ENCODE measurements at places on chromosomes 5 and 9.

GRCh38 chr9:89710697-89711096 lies 105.9 kb downstream of the GADD45G start:
- no peak for DNase-seq

- no peak for DNase-seq
Measured at GRCh38 chr9:101601904-101602765, 7.4 kb upstream of the PPP3R2 start.

GRCh38 chr5:131644822-131645221 lies 9.8 kb upstream of the RAPGEF6 start:
- DNase-seq = no peak

DNA sequence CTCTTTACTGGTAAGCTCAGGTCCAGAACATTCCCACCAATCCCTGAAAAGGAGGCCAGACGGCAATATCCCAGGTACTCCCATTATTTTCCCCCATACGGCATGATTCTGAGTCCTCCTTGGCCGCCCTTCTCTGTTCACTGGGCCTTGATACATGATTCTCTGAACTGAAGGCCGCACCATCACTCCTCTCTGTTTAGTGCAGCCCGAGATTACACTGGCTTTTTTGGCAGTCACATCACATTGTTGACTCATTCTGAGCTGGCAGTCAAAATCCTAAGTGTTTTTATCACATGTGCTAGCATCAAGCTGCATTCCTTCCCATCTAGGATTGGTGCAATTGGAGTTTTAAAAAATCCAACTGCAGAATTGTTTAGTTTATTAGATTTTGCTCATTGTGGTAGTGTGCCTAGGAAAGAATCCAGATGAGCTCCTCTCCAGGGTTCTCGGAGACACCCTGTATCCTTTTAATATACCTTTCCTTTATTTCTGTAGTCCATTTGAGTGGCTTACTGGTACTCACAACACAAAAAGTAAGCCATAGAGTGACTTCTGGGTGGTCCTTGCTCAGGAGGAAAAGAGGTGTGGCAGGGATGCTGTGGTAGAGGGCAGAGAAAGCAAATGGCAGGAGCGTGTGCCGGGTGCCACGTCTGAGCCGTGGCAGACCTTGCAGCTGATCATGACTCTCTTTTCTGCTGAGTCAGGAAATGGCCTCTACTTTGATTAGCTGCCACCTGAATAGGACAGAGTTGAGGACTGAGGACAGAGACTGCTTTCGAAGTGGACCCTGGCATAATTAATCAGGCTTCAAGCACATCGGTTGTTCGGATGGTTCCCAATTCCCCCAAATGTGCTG lies 121.1 kb upstream of the IL12B start:
- no peak for DNase-seq

DNA sequence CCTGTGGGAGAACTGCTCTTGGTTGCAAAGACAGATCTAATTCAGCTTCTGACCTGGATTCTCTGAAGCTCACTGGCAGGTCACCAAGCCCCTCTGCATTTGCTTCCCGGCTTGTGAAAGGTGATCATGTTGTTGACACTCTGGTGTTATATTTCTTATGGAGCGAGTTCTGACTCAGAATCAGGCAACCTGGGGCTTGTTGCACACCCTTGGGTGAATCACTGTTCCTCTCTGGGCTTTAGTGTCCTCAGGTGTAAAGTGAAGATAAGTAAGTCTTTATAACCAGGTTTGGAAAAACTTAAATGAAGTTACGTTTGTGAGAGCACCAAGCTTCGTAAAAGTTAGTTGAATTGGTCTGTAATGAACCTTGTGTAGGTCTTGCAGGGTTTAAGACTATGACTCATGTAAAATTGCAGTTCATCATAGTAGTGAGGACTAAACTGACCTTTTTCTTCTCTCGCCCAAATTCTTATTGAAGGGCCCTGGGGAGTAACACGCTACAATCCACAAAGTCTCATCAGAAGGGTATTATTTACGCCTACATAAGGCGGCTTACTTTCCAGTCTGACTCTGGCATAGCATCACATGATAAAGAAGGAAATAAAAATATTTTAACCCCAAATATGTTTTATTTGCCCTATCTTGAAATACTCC lies 218.6 kb downstream of the TMEM38B start:
- no peak for DNase-seq

DNA sequence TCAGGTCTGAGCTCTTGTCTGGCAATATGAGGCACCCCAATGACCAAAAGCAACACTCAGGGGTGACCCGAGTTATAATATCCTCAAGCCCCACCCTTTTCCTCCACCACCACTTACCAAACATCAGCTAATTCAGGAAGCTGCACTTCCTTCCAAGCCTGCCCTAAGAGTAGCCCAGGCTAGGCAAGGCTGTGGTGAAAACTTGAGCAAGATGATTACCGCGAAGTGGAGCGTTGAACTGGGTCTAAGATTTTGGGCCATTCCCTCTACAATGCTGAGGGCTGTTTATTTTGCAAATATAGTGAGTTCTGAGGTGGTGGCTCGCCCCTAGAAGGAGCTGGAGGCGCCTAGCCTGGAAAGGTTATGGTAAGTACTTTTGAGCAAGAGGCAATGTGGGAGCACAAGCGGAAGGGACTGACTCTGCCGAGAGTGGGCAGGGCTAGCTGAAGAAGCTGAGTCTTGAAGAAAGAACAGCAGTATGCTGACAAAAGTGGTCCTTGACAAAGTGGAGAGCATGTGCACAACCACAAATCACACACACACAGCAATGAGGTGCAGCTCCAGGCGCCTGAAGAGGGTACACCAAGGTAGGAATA lies at the start of gene HK3:
TSS of gene HK3 (minus strand) at position 51 of the 596 bp plus-strand sequence. CDS start 3,187 bp downstream, outside the sequence.
- DNase-seq = no peak

DNA sequence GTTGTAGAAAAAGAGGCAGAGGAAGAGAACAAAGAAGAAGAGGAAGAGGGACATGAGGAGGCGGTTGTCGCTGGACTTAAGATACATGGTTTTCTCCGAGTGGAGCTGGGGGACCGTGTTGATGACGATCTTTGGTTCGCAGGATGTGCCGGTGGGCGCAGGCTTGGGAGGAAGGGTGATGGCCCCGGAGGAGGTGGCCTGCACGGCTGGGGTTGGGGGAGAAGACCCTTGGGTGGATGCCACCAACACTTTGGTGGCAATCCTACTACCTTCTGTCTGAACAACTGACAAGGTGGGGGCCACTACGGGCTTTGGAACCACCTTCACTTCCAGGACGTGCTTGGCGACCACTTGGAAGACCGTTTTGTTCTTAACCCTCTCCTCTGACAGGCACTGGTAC lies 60.7 kb downstream of the SECISBP2 start:
- no peak for DNase-seq

GRCh38 chr5:50595199-50595598 lies 71.2 kb upstream of the PARP8 start:
- no peak for DNase-seq

- no peak for DNase-seq
Measured at GRCh38 chr5:124659798-124660197, 86.6 kb downstream of the ZNF608 start.

- no peak for DNase-seq
Measured at GRCh38 chr5:130323804-130324454, 419.7 kb downstream of the CHSY3 start.

DNA sequence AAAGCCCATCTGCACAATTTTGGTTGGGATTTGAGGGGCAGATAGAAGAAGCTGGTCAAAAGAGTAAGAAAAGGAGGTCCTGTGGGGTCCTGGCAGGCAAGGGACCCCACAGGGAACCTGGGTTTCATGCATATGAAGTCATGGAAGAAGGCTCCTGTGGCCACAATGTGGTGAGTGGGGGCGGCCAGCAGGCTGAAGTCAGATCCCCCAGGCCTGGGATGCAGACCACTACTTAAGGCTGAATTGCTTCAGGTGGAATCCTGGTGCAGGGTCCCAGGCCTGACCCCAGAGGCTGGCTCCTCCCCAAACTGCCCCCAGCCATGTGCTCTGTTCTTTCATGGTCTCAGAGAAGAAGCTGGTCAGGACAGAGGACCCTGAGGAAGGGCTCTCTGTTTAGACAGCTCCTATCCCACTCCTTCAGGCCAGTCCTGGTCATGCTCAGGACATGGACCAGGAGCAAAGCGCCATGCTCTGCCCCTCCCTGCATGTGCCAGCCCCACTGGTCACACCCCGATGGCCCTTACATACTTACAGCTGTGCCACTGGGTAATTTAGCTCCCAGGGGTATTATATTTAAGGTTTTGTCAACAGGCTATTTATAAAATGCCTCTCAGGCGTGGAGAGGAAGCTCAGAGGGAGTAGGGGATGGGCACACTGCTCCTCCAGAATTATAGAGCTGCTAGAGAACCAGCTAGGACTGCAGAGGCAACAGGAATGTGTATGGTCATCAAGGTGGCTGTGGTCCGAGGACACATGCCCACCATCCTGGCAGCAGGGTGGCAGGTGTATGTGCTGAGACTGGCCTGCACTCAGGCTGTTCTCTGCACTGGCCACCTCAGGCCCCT lies 33.4 kb downstream of the C5orf15 start:
- no peak for DNase-seq

DNA sequence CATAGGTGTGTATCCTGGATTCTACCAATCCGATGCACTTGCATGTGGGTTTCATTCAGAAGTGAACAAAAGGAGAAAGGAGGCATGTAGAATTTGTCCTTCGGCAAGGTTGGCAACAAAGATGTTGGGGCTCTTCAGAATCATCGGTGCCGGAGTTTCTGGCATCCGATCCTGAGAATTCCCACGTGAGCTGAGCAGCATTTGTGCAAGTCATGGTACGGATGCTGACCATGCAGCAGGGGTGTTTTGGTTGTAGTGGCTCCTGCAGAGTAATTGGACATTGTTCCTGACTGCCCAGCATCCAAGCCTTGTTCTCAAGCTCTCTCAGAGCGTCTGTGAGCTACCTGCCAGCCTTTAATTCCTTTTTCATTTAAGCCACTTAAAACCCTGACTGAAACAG lies 19.0 kb upstream of the POC5 start:
- no peak for DNase-seq

GRCh38 chr5:149878371-149878770 lies 66.2 kb downstream of the PDE6A start:
- no peak for DNase-seq

- no peak for DNase-seq
Measured at GRCh38 chr5:172091956-172092732, 85.7 kb upstream of the FBXW11 start.

- no peak for DNase-seq
Measured at GRCh38 chr5:142322747-142323479, 1.9 kb downstream of the SPRY4 start.

DNA sequence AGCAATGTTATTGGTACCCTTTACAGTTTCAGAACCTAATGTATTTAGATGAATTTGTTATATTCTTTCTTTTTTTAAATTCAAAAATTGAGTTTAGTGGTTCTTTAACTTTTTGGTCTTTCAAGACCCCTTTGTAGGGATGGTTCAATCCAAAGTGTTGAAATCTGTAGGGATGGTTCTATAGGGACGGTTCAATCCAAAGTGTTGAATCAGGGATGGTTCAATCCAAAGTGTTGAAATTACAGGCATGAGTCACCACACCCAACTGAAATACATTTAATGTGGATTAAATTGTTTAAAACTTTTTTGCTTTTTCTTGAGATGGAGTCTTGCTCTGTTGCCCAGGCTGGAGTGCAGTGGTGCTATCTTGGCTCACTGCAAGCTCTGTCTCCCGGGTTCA lies 30.6 kb downstream of the SNX2 start:
- DNase-seq = no peak

- DNase-seq = no peak
Measured at GRCh38 chr5:119578937-119579336, 50.4 kb upstream of the FAM170A start.

GRCh38 chr5:156375895-156376495 lies 49.0 kb downstream of the SGCD start:
- no peak for DNase-seq

GRCh38 chr5:154373326-154373725 lies 72.5 kb upstream of the SAP30L start:
- no peak for DNase-seq

DNA sequence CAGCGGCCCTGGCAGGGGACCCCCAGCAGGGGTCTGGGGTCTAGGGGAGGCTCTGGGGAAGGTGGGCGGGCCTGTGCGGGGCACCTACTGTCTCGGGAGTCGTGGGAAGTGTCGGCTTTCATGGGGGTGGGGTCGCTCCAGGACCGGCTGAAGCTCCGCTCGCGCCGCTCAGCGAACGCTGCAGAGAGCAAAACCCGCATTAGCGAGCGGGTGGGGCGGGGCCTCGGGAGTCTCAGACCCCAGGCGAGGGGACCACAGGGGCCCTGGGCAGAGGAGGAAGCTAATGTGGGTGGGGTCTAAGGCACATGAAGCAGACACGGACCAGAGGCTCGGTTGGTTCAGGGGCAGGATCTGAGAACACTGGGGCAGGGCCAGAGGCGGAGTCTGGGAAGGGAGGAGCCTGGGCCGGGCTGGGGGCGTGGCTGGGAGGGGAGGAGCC lies 5.5 kb downstream of the NSMF start:
- no peak for DNase-seq

- no peak for DNase-seq
Measured at GRCh38 chr9:133119846-133120500, 1.1 kb downstream of the RALGDS start.

DNA sequence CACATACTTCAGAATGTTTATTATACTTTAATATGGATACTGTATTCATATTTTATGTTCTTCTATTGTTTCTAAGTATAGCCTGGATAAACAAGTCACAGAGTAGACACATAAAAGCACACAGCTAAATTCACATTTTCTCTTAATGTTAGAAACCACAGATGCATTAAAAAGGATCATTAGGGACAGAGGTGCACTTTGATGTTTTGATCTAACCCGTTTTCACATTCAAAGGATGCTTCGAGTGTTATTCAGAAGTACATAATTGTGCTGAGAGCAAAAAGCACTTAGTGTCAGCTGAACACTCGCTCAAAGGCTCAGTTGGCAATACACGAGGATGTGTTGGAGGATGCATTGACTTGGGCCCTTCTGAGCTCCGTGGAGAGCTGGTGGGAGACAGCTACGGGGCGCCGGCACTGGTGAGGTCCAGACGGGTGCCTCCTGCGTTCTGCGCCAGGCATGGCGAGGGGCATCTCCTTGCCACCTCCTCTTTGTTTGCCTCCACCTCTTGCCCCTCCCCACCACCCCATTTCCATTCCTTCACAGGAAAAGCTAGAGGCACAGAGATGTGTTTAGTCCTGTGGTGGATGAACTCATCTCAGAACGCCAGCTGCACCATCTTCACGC lies 35.5 kb downstream of the MED10 start:
- no peak for DNase-seq

DNA sequence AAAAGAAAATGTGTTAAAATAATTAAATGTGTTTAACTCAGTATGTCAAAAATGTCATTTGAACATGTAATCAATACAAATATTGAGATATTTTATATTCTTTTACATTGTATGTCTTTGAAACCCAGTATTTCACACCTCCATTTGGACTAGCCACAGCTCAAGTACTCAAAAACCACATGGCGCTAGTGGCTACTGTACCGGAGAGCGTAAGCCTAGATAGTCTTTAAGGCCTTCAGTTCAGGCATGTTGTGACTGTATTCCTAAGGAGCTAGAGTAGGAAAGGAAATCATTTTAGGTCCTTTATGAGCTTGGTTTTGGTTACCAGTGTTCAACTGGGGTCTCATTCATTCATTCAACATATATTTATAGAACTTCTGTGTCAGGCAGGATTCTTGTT lies 12.8 kb downstream of the FBXW2 start:
- DNase-seq = no peak

- no peak for DNase-seq
Measured at GRCh38 chr5:12023614-12024241, 119.5 kb upstream of the CTNND2 start.

All from activated CD4-positive, alpha-beta T cell treated with anti-CD3 and anti-CD28 coated beads, Interleukin-2, amount 50 U/mL, for 24 hours (primary cell).